ENCODE measurements at places on chromosomes 16 and 17. TPM values are rescaled to one million over a fixed set of nuclear protein-coding genes. Genes with fewer than 3 reads are reported as not detected.

DNA sequence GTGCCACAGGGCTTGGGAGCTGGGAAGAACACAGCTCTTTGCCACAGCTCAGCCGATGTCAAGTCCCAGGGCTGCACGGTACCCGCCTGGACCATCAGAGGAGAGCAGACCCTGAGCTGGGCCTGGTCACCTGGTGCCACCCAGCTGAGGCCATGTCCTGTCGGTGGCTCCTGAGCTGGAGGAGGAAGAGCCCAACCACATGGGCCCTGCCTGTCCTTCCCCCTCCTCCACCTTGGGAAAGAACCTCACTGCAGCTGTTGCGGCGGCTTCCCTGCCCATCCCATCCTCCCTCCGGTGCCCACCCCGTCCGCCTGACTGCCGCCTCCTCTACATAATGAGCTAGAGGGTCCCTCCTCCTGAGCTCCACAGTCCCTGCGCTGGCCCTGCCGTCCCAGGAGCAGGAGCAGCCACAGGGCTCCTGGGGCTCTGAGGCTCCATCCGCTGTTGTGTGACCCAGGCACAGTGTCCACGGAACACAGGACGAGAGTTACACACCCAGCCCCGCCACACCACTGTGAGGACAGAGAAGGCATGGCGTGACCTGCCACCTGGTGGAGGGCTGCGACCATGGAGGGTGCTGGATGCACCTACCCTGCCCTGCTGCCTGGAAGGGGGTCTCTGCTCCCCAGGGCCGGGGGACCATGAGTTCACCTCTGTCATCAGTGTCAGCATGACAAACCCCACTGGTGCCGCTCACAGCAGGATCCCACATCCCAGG lies 21.4 kb upstream of the CHMP6 start:
- peak overlapping the region; percentile 21 for H3K27ac ChIP-seq
- DNase-seq = no peak
- peaks cover 4% of the 10 kb centered on the region for H3K27me3 ChIP-seq
- no peak overlapping the region for H3K4me3 ChIP-seq
- peaks cover 4% of the 10 kb centered on the region for H3K4me1 ChIP-seq

- H3K4me1 ChIP-seq = peaks cover 8% of the 10 kb centered on the region
- no peaks in the 10 kb centered on the region for H3K36me3 ChIP-seq
- H3K27ac ChIP-seq = no peak overlapping the region
- H3K4me3 ChIP-seq = no peak overlapping the region
These were observed 9.9 kb downstream of the NXPH3 start for GRCh38 chr17:49585422-49586027.

DNA sequence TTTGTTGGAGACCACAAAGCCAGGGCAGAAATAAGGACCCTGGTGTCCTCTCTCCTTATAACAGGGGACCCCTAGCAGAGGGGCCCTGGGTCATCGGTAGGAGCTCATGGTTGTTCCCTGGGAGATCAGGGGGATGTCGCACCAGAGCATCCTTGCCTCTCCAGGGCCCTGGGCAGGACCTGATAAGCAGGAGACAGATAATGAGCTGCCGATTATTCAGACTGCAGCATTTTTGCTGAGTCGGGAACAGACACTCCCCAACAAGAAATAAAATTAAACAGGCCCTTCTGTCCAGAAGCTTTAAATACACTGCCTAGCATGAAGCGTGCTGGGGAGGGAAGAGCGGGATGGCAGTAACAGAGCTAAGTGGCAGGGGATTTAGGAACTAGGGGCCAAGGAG lies 15.4 kb upstream of the GFAP start:
- H3K36me3 ChIP-seq = peaks cover 10% of the 10 kb centered on the region
- H3K4me1 ChIP-seq = no peaks in the 10 kb centered on the region
- no peak overlapping the region for H3K4me3 ChIP-seq
- no peak overlapping the region for H3K27ac ChIP-seq

GRCh38 chr17:78006338-78006737 lies 47.8 kb downstream of the TNRC6C start:
- peaks cover 7% of the 10 kb centered on the region for H3K36me3 ChIP-seq
- DNase-seq = no peak
- H3K4me1 ChIP-seq = peaks cover 3% of the 10 kb centered on the region
- no peaks in the 10 kb centered on the region for H3K27me3 ChIP-seq
- no peak overlapping the region for H3K27ac ChIP-seq

CLEC16A gene
- total RNA-seq = 33.4 TPM

All from type B pancreatic cell (in vitro differentiated cells).